ENCODE measurements at places on chromosomes 6 and 20. TPM values are rescaled to one million over a fixed set of nuclear protein-coding genes. Genes with fewer than 3 reads are reported as not detected.

PRICKLE4 gene
- total RNA-seq, result 3.3 TPM

NRN1 gene
- total RNA-seq, result 8.6 TPM

PROCR gene
- 337 TPM for total RNA-seq

NMBR gene
- total RNA-seq, result not detected

TXLNB gene
- total RNA-seq, result 0.22 TPM

RSPO4 gene
- total RNA-seq, result not detected

PRRT1 gene
- total RNA-seq, result 0.14 TPM

TINAG gene
- not detected for total RNA-seq

GTSF1L gene
- total RNA-seq, result not detected

POLR3F gene
- total RNA-seq, result 17.7 TPM

All from thoracic aorta endothelial cell (primary cell).